Right hindlimb (tissue), 1 donor: ENCODE measurements at places on chromosomes 7 and 10.

DNA sequence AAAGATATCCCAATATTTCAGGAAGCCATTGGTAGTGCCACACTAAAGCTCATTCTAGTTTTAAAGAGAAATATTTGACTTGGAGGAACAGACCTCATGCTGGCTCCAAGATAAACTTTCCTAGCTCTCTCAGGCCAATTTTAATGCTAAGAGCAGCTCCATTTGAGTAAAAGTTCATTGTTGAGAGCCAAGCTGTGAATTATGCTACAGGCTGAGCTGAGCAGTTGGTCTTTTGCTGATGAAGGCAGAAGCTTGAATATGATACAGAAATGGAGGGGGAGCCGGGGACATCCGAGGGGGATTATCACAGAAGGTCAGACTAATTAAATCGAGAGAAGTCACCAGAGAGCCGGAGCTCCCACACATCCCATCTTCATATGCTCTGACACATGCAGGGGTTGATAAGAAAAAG is 175.7 kb upstream of the AUTS2 start:
- DNase-seq, result peak; percentile 66

DNA sequence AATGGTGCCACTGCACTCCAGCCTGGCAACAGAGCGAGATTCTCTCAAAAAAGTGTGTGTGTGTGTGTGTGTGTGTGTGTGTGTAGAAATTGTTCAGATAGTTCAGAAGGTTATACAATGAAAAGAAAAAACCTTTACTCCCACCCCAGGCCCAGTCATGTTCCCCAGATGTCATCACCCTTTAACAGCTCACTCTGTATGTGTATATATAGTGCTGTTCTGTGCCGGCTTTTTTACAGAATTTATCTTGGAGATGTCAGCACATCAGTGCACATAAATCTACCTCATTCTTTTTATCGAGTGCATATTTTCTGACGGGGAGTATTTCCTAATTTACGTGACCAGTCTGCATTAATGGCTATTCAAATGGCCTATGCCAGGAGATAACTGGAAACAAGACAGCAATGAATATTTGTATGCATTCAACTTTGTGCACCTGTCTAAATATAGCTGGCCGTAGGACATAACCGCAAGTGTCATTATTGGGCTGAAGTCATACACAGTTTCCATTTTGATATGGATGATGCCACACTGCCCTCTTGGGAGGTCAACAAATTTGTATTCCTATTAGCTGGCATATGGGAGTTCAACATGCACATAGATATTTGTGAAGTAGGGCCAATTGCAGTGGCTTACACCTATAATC is 11.7 kb downstream of the NIPSNAP2 start:
- no peak for DNase-seq

GRCh38 chr7:77353407-77353721 is 62.8 kb downstream of the GSAP start:
- DNase-seq, result no peak

- no peak for DNase-seq
Measured at GRCh38 chr10:76977901-76978300, 659.7 kb downstream of the KCNMA1 start.

- no peak for DNase-seq
Measured at GRCh38 chr10:27621461-27621860, 117.4 kb downstream of the RAB18 start.

DNA sequence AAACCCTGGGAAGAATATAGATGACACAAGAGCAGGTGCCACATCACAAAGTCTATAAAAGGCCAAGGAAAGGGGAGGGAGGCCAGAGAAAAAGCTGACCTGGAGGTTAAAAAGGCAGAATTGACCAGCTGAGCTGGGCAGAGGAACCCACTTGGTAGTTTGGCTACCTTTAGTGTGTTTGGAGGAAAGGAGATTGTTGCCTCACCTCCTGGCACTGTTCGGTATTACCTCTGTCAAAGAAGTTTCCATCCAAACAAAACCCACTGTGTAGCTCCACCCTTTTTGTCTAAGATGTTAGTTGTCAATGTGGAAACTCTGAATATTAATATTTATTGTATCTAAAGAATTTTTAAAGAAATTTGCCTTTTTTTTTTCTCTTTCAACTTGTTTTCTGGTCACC is 23.4 kb downstream of the ENTPD7 start:
- no peak for DNase-seq

GRCh38 chr7:90726623-90727022 is 130.5 kb downstream of the CDK14 start:
- no peak for DNase-seq

- DNase-seq, result no peak
Measured at GRCh38 chr10:61987537-61987936, 86.0 kb downstream of the ARID5B start.

DNA sequence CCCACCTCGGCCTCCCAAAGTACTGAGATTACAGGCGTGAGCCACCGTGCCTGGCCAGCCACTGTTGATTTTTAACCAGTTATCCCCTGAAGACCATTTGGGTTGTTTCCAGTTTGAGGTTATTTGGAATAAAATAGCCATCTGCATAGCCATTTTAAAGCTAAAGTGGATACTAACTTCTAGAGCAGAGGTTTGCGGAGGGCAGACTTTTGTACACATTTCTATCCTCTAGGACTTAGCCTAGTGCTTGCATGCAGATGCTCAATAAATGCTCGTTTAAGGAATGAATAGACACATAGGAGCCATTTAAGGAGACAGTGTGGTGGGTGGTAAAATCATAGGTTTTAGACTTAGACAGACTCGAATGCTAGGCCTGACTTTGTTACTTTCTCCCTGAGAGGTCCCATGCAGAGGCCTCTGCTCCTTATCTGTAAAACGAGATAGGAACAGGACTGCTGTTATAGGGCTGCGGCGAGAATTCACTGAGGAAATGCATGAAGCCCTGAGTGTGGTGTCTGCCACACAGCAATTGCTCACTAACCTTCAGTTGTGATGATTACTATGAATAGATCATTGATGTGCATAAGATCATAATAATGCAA is 75.9 kb downstream of the PFKFB3 start:
- DNase-seq, result no peak

DNA sequence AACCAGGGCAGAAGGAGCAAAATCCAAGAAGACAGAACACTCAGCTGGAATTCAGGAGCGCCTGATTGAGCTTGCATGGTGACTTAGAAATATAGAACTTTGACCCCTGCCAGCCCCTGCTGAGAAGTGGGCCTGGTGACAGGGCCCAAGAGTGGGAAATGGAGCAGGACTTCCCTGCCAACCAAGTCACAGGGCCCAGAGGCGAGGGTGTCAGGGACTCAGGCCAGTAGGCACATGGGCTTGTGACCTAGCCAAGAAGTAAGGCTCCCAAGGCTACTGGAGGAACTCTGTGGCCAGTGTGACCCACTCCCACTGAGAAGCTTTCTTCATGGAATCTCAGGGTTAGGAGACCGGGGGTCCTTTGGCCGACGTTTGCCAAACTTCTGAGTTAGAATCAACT is 31.9 kb downstream of the LRRC20 start:
- no peak for DNase-seq

DNA sequence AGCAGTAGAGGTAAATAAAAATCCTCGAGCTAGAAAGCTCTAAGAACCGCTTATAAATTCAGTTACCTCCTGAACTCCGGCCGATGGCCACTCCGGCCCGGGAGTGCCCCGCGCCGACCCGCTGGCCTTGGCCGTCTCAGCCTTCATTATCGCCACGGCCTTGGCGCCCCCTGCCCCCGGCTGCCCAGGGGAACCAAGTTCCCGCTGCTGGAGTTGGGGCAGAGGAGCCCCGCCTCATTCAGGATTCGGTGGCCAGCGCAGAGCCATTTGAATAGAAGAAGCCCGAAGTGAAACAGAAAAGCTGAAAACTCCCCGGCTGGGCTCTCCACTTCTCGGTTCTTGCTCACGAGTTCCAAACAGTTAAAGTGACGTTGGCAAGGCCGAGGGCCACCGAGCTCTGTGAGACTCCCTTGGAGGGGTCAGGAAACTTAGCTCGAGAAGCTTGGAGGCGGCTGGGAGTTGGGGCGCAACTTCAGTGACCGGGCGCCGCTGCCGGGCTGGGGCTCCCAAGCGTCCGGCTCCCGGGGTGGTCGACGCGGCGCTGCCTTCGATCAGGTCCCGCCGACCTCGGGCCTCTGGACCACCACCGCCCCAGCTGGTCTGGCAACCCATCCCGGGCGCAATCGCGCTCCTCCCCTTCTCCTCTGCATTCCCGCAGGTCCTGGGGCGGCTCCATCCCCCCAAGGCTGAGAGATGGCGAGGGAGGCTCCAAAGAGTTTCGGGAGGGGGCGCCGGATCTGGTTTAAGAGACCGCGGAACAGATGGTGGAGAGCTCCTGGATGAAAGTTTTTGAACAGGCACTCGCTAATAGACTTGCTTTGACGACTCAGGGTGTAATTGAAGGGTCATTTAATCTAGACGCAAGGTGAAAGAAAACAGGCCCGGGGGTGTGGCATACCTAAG is 5.8 kb upstream of the FEZF1 start:
- DNase-seq, result peak; percentile 48

- no peak for DNase-seq
Measured at GRCh38 chr7:78178319-78178718, 379.7 kb downstream of the PHTF2 start.

DNA sequence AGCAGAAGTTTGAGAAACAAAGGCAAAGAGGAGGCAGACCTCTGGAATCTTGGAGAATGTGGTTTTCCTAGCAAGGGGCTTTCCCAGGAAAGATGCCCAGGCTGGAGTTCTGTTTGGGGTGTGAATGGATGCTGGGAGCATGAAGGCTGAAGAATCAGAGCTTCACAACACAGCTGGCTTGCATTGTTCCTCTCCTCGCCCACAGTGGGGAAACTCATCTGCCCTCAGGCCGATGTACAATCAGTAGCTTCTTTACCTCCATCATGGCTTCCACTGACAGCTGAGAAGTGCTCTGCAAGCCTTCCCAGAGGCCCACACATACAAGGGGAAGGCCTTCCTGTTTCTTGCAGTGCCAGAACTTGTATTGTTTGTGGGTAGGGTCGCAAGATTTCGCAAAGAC is 90.8 kb upstream of the HECTD2 start:
- DNase-seq, result no peak

DNA sequence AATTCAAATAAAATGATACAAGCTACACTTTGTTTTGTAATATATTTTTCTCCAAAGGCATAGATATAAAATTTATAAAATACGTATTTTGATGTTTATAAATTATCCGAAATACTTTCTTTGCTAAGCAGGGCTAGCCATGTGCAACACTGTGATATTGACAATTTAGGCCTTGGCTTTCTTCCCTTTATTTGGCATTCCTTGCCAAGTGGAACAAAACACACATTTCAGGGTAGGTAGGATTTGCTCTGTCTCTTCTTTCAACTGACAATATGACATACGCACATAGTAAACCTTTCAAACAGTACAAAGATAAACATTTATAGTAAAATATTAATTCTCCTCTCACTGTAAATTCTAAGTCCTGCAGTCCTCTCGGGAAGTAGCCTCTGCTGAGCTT is 103.3 kb upstream of the POT1 start:
- no peak for DNase-seq

DNA sequence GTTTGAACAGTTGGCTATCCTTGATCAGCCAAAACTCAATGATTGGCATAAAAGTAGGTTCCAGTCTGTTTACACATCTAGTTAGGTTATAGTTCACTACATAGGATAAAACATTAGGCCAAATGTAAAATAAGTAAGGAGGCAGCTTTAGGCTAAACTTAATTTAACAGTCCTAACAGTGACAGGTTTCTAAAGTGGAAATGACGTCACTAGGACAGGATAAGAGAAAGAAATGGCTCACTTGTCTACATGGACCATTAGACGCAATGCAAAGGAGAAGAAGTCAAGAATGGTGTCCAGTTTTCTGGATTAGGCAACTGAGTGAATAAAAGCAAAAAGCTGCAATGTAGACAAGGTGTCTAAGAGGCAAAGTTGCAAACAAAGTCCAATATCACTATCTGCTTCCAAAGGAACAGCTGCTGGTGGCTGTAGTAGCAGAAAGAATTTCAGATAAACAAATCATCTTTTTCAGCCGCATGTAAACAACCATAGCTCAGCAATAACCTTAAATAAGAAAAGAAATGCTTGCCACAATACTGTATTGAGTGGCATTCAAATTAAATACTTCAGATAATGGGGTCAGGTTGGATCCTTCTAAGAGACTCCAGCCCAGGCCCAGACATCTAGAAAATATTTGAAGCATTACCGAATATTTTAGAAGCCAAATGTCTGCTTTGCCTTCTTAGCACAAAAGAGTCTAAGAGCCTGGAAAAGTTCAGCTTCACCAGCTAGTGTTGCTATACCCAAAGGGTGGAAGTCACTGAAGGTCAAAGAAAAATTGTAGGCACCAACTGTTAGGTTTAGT is 154.2 kb downstream of the NEBL start:
- DNase-seq, result no peak

- DNase-seq, result peak; percentile 81
Measured at GRCh38 chr10:116891208-116891607, 41.9 kb downstream of the ENO4 start.

DNA sequence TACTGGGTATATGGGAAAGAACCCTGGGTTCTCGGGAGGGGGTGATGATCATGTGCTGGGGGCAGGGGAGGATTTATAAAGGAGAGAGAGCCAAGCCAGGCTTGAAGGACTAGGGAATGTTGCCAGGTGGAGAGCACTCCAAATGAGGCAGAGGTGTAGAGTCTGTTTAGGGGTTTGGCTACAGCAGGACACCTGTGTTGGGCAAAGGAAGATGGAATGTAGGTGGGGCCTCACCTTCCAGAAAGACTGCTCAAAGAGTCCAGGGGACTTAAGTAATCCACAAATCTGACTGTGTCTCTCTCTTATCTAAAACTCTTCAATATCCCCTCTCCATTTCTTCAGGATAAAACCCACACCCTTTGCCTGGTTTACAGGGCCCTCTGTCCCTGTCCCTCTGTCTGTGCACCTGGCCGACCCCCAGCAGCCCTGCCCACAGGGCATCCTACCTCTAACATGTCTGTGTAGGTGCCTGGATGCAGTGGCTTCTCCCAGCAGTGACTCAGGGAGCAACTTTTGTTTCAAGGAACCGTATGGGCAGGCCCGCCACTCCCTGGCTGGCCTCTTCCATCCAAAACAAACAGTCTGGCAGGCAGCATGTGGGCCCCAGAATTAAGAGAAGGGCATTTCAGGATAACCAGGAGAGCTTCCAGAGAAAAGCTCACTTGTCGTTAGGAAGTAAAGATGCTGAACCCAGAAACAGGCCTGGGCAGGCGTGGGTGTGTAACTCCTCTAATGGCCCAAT is 10.6 kb upstream of the PLEKHA1 start:
- DNase-seq, result no peak

GRCh38 chr7:45203036-45203435 is 45.4 kb downstream of the RAMP3 start:
- DNase-seq, result no peak

DNA sequence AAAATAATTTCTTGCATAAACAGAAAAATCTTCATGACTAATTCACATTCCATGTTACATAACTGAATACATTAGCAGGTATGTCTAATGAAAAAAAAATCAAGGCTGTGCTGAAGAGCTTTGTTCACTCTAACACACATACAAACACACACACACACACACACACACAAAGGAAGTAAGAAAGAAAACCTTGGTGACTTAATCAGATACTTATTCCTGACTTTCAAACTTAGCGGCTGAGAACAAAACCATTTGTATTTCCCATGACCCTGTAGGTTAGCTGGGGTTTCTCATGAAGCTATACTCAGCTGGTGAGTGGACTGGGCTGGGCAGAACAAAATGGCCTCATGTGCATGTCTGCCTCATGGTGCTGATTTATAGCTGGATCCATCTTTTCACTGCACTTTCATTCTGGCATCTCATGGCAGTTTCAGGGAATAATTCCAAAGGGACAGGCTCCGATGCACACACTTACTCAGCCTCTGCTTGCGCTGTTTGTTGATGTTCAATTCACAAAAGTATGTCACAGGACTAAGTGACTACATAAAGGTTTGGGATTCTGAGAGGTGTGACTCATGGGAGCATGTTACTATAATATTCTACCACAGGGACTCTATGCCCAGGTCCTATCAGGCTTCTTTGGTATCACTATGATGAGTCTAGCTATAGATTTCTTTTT is 161.2 kb downstream of the PCLO start:
- no peak for DNase-seq
